ENCODE measurements at places on chromosomes 5 and 9.

GRCh38 chr9:85536076-85536475, 205.7 kb downstream of the AGTPBP1 start:
- DNase-seq, result no peak

DNA sequence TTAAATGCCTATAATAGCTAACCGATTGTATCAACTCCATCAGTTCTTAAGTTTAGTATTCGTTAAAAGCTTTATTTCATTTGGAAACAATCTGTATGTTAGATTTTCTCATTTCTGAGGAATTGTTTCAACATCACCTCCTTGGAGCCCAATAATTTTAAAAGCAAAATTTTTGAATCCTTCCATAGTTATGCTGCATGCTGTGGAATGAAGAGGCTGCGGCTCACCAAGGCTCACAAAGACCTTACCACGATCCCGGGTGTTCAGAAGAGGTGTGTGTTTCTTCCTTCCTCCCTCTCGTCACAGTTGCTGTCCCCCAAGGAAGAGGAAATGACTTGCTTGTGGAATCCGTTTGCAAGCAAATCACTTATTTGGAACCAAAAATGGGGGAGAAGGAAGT, 143.8 kb downstream of the FGF1 start:
- DNase-seq, result no peak

GRCh38 chr5:39519566-39520231, 94.9 kb upstream of the DAB2 start:
- DNase-seq, result no peak

DNA sequence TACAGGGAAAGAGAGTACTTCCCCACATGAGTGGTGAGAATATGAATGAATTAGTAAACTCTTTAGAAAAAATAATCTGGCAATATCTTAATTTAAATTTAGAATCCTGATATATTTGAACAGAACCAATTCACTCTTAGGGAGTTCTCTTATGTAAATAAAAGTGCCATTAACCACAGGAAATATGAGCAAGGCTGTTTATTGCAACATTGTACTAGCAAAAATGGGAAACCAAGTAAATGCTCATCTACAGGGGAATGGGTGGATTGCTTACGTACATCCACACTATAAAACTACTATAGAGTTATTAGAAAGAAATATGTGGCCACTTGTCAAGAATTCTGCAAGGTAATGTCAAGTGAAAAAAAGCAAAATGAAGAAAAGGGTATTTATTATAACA, 274.5 kb downstream of the TLE1 start:
- no peak for DNase-seq

DNA sequence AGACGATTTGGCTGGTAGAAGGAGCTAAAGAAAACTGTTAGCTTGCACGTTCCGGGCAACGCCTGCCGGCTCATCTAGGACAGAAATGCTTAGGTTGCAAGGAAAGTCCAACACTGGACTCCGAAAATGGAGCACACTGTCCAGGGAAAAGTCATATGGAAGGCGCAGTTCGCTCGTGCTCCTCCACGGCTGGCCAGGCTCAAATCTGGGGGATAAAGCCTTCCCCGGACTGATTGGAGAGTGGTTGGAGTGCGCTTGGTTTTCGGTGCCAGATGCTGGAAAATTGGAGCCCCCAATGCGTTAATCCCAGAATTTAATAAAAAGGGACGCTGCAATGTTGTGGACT, 955 bp downstream of the CDH6 start:
- DNase-seq, result no peak

- no peak for DNase-seq
Observed at GRCh38 chr9:16174915-16175314, 622.1 kb downstream of the CCDC171 start.

- no peak for DNase-seq
Observed at GRCh38 chr5:151271336-151271735, 18.4 kb downstream of the GM2A start.

DNA sequence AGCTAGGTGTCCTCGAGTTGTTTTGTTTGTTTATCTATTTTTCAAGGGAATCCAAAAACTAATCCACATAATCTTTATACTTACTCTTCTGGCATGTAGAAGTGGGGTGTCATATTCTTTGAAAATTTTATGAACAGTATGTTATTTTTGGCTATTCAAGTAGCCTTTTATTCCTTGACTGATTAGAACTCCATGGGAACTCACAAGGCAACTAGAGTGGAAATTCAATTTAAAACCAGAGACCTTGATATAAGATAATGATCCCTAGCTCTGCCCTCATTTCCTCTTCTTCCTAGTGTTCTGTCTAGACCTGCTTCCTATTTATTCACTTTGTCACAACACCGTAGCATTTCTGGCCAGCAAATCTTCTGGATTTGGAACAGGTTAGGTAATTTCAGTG, 1123.7 kb upstream of the C9orf72 start:
- DNase-seq, result no peak

DNA sequence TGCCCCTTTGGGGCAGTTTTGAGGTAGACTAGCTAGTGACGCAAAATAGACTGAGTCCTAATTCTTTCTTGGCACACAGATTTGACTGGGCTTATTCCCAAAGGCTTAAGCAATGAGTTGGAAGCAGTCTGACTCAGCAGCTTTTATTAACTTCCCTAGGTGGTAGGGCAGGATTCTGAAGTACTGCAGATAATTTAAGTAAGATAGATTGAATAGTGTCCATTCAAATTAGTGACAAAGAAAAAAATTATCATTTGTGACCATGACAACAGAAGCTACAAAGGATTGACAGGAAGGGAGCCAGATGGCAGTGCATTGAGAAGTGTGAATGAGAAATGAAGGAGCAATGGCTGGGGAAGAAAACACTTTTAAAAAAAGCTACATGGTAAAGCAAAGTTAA, 649.4 kb downstream of the CDH9 start:
- DNase-seq, result no peak

DNA sequence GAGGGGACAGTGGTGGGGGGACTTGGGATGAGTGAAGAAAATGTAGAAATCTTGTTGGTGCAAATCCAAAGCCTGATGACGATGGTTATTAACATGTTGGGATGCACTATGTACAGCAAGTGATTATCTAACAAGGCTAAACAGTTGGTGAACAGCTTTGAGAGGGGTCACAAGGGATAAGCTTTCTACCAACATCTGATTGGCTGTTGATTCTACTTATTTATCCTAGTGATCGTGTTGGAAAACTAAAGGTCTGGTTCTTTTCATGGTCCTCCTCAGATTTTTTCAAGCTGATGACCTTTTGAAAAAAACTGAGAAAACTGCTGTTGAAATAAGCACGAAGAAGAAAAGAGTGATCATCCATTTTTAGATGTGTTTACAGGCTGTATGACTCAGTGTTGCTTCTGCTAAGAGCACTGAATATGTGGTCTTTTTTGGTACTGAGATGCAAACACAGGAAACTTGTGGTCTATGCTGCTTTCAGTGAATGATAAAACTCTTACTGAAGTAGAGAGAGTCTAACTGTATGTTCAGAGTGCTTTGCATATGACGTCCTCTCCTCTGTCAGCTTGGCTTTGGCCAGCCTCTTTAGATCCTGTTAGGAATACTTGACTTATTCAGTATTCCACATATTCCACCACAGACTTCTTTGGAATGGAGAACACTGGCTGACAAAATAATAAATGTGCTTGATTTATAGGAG, 174.8 kb downstream of the SLF1 start:
- DNase-seq, result no peak

DNA sequence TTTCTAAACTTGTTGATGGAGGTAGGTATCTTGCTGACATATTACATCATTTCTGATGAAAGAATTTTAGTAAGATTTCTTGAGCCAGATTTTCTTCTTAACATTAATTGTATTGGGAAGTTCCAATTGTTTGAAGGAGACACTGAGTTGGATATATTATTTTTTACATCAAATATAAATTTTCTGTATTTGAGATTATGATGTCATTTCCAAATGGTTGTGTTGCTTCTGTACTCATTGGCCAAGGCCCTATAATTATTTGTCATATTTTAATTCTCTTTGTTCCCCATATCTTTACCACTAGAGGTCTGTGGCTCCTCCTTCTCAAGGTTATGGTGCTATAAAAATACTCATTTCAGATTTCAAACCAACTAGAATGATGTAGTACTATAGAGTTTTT, 53.4 kb downstream of the ITGA1 start:
- DNase-seq, result no peak
